ENCODE measurements at places on chromosomes 16 and 17. TPM values are rescaled to one million over a fixed set of nuclear protein-coding genes. Genes with fewer than 3 reads are reported as not detected.

GRCh38 chr16:17334096-17334495 is 136.7 kb downstream of the XYLT1 start:
- peak; percentile 21 for DNase-seq

Gene BLMH
- total RNA-seq: 49.0 TPM

Gene ZC3H18
- 12.6 TPM for total RNA-seq

GRCh38 chr17:40951011-40951622 is 13.7 kb upstream of the KRT23 start:
- DNase-seq: no peak

DNA sequence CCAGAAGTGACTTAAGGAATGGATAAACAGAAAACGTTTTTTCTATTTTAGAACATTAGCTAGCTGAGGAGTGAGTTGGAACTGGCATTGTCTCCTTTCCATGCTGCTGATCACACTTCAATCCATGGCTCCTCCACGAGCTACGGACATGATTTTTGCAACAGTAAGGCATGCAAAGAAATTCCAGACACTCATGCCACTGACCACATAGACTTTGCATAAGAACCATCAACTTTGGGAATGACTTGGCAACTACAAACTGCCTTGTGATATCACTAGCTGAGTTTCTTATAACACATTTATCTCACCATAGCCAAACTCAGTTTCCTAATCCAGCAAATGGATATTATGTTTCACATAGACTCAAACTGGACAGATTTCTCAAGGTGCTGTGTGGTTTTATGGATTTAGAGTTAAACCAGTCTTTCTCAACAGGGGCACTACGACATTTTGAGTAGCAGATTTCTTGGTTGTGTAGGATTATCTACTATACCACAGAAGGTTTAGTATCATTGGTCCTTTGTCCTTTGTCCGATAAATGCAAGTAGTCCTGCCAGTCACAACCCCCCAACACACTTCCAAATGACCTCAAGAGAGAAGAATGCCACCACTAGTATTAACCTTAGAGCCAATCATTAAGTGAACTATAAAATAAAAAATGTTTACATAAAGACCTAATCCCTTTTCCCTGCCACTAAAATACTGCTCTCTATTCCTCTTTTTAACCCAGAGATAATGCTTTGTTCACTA is 48.3 kb upstream of the C17orf78 start:
- DNase-seq: no peak

DNA sequence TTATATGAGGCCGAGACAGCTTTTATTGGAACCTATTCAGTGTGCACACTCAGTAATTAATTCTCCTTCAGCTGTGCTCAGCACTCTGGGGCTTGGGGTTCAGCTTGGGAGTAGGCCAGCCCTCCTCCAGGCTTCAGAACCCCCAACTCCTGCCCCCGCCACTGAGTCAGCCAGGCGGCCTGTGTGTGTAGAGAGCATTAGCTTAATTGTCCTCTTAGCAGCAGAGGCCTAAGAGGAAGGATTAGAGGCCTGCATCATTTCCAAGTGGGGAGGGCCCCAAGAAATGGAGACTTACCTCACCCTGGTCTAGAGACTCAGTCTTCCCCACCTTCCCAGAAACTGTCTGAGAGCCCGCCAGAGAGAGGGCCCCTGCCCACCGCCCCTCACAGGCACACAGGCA is 772 bp downstream of the PRSS53 start:
- DNase-seq: no peak

GRCh38 chr16:14310519-14310991 is 239.4 kb downstream of the MRTFB start:
- peak; percentile 47 for DNase-seq

- DNase-seq: no peak
Observed at GRCh38 chr17:40063901-40064531, 1.3 kb downstream of the THRA start.

GRCh38 chr17:80899402-80900268 is 92.0 kb upstream of the CHMP6 start:
- peak; percentile 64 for DNase-seq

DNA sequence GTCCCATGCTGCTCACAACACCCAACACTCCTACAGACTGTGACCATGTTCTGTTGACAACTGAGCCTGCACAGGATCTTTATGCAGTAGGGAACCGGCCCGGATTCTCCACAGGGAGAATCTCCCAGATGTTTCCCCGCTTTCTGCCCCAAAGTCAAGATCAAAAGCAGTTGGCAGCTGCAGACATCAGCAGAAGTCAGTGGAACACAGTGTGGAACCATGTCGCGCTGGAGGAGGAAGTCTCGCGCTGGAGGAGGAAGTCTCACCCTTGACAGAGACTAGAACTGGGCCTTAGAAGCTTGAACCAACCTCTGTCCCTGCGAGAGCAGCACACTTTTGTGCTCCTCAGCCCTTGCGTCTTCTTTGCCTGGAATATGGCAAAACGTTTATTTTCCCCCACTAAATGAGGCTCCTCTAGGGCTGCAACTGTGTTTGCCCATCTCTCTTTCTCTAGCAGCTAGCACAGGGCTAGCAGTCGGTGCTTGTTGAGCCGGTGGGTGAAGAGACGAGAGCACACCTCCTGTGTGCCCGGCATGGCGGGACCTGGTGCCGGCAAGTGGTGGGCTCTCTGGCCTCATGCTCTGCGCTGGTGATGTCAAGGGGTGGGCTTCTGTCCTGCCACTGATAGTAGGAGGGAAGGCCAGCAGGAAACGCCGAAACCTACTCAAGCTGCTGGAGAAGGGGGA is 2.1 kb upstream of the MRC2 start:
- DNase-seq: no peak

All from Daoy (cell line).